ENCODE measurements at places on chromosomes 12 and 14.

DNA sequence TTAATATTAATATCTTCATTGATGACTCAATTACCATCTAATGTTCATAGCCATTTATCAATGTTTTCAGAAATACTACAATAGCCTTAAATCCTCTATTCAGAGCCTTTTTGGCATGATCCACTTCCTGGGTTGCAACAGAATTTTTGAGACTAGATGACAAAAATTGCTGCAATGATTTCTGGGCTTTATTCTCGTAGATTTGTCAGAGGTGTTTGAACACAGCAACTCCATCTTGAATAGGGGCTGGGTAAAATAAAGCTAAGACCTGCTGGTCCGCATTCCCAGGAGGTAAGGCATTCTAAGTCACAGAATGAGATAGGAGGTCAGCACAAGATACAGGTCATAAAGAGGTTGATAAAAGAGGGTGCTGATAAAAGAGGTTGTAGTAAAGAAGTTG is 165.8 kb upstream of the CNOT2 start:
- no peak for DNase-seq

GRCh38 chr12:123398550-123399254 is 14.8 kb downstream of the KMT5A start:
- no peak for DNase-seq

- no peak for DNase-seq
These were observed 22.3 kb downstream of the PLEKHG3 start for GRCh38 chr14:64726585-64726890.

DNA sequence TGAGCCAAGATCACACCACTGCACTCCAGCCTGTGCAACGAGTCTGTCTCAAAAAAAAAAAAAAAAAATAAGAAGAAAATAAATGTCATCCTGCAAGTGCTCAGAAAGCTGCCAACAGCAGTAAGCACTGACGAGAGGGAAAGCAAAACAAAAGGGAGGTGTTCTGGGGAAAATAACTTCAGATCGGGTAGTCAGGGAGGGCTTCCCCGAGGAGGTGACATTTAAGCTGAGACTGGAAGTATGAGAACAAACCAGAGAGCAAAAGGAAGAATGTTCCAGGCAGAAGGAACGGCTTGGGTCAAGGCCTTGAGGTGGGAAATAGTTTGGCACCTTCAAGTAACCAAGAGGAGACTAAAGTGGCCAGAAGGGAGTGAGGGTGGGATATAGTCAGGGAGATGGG is 4.7 kb upstream of the FAM222A start:
- DNase-seq: no peak

- DNase-seq: no peak
These were observed 9.3 kb downstream of the TNFAIP2 start for GRCh38 chr14:103132381-103133209.

DNA sequence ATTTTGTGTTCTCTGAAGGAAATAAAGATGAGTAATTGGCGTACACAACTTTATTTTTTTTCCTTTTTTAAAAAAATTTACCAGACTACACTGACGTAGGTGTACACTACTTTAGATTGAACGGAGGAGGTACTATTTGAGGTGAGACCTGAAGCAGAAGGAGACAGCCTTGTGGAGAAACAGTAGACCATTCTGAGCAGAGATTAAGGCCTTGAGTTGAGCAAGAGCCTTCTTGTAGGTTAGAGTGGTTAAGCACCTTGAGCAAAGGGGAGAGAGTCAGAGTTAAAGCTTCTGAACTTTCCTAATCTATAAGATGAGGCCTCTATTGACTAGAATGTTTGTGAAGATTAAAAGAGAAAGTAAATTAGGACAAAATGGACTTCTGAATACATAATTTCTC is 2.5 kb downstream of the LEMD3 start:
- no peak for DNase-seq

- DNase-seq: no peak
These were observed 25.0 kb upstream of the COCH start for GRCh38 chr14:30849354-30849753.

- DNase-seq: no peak
These were observed 24.2 kb downstream of the ZNF664 start for GRCh38 chr12:123997033-123997822.

- no peak for DNase-seq
These were observed 169.2 kb downstream of the PIWIL1 start for GRCh38 chr12:130506844-130507243.

DNA sequence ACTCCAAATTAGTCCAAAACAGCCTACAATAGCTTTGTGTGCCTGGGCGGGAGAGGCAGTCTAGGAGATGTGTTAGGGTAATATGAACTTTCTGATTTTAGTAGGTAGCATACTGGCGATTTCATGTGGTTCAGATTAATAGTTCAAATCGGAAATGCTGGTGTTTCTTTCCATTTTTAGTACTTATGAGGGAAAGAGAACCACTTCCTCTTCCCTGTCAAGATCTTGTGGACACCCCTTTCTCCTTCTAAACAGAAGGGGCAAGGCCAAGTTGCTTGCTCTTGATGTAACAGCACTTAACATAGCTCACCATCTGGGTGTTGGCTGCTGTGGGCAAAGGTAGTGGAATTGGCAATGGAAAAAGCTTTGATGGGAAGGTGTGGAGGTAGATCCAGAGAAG is 32.2 kb upstream of the IGF1 start:
- DNase-seq: no peak

DNA sequence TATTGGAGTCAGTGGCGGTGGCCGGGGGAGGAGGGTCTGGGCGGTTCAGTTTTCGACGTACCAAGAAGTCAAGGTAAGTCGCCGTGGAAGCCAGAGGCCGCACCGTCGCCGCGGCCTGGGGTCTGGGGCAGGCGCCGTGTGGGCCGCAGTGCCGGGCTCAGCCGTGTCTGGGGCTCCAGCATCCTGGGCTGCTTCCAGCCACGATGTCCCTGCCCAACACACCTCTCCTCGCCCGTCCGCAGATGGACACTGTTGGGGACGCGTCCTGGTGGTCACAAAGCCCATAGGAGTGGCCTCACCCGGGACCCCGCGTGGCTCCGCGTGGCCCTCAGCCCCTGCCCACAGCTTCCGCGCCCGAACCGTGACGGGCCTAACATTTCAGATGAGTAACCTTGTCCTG is 59.1 kb downstream of the FBRSL1 start:
- no peak for DNase-seq

GRCh38 chr12:71799106-71799505 is 40.5 kb upstream of the TBC1D15 start:
- no peak for DNase-seq

DNA sequence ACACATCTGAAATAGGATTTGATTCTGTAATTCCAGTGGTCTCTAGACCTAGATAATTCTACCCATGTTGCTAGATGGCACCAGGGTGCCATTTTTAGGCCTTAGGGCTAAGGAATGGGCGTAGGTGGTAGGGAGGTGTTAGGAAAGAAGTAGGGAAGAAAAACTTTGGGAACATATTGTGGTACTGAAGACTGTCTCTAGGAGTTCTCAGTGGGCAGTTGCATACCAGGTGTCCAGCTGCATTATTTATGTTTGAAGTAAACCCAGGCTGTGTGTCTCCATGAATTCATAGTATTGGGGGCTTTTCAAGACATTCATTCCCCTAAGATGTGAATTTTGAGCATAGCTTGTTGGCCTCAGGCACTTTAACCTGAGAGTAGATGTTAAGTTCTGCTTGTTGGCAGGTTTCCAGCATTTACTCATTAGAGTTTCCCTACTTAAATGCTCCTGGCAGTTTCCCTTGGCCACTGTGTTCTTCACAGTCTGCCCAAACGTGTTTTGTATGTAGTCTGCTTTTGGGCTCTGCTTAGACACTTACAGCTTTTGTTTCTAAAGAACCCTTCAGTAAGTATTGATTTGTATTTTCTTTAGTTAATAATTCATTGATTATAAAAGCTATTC is 31.5 kb upstream of the CCT2 start:
- DNase-seq: no peak

DNA sequence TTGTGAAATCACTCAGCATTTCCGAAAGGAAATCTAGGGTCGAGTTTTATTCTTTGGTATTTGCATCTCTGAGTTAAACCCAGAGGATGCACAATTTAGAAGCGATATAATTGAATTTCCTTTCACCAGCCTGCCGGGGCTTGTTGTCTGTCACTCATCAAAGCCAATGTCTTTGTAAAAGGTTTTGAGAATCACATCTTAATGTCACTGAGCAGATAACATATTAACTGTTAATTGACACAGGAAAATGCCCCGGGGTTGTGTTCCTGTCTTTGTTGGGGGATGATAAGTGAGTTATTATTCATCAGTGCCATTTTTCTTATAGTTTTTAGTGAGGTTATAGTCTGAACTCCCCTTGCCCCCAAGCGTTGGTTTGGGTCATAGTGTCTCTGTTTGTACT is 73.4 kb downstream of the DUSP6 start:
- DNase-seq: no peak

DNA sequence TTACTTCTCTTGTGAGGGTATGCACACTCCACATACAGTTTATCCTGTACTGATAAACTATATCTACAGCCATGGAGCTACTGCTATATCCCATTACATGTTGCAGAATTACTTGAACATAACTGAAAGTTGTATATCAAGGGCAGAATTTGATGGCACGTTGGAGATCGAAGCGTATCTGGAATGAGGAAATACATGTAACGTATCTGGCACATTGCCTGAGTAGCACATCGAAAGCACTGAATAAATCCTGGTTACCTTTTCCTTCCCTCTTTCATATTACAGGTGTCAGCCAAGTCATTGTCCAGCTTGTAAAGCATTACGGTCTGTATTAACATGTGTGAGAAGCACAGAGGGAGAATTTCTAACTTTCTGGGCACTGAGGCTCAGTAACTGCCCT is 42.1 kb upstream of the LIN7A start:
- DNase-seq: no peak

DNA sequence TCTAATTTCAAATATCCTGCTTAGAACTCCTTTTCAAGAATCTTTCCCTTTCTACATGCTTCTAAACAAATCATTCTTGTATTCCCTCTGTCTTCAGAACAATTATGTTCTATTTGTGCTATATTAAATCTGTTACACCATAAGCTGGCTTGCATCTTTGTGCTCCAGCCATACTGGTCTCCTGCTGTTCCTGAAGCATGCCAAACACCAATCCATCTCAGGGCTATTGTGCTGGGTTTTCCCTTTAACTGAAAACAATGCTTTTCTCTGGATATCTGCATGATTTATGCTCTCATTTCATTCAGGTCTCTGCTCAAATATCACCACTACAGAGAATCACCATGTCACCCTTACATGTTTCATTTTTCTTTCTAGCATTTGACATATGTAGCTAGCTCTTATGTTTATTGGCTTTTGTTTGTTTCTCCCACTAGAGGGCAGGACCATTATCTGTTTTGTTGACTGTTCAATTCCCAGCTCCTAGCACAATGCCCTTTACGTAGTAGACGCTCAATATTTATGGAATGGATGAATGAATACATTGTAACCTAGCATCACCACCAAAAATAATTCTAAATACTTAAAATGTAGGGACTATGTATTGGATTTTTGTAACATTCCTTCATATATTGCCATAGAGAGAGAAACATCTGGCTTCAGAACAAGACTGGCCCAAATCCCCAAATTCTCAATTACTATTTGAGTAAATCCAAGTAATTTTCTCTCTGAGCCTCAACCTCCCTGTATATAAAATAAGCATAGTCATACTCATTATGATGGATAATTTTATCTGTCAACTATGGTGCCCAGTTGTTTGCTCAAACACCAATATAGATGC is 302.0 kb upstream of the SYT1 start:
- no peak for DNase-seq

- no peak for DNase-seq
These were observed 163.1 kb downstream of the PPM1H start for GRCh38 chr12:62771828-62772227.

- no peak for DNase-seq
These were observed 58.8 kb upstream of the GPR68 start for GRCh38 chr14:91303091-91303923.

DNA sequence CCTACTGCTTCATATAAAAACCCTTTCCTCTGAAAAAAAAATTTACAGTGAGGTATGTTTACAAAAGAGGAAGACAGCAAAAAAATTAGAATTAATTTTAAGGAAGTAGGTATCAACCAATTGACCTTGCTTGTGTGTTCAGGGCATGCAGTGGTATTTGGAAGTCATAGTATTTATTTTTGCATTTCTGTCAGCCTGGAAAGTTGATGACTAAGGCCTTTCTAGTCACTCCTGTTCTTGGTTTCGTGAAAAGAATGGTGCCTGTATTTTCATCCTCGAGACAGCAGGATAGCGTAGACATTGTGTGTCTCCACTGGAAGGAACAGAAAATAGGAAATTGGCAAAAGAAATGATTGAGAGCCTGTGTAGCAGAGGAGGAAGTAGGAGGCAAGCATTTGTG is 24.5 kb downstream of the SLC16A7 start:
- DNase-seq: no peak

Data from activated T-cell treated with anti-CD3 and anti-CD28 coated beads for 4 hours (primary cell).